ENCODE measurements at places on chromosomes 2 and 18.

- DNase-seq = no peak
These were observed 95.2 kb upstream of the BOD1L2 start for GRCh38 chr18:57051657-57052044.

DNA sequence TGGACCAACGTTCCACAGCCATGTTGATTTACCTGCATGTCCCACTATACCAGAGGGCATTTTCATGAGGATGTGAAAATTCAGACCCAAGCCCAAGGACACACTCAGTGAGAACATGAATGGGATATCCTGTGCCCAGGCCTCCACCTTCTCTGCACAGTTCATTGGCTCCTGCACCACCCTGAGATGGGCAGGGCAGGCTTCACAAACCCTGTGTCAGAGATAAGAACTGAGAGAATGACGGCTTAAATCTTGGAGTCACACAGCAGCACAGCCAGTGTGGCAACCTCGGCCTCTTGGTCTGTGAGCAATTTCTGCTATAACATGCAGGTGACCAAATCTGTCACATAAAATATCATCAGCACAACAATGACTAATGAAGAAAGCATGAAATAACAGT is 71.9 kb downstream of the UXS1 start:
- no peak for DNase-seq

DNA sequence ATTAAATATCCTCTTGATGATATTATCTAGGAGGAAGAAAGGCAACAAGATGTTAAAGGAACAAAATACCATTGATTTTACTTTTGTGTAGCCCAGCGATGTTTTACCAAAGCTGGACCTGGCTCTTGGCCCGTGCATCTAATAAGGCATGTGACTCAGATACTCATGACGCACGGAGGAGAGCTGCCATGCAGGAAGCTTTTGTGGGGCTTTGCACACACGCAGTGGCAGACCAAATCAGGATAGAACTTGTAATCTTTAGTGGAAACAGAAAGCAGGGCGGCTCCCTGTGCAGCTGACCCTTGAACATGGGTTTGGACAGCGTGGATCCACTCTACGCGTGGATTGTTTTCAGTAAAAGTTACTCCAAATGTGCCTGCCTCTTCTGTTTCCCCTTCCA is 190.0 kb downstream of the NAPG start:
- DNase-seq = peak; percentile 76

DNA sequence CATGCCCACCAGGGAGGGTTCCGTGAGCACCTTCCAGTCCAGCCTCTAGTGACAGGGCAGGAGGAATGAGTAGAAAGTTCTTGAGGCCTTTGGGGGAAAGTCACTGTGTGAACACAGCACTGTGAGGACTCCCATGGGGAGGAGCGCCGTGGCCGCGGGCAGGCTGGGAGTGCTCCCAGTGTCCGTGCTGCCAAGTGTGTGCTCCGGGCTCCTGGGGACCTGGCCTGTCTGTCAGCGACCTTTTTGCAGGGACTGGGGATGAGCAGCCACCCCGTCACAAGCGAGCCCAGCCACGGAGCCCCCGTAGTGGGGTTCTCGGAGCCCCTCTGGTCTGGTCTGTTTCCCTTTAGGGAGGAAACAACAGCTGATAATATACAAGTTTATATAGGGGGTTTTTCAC is 36.8 kb downstream of the PDIA6 start:
- DNase-seq = no peak

DNA sequence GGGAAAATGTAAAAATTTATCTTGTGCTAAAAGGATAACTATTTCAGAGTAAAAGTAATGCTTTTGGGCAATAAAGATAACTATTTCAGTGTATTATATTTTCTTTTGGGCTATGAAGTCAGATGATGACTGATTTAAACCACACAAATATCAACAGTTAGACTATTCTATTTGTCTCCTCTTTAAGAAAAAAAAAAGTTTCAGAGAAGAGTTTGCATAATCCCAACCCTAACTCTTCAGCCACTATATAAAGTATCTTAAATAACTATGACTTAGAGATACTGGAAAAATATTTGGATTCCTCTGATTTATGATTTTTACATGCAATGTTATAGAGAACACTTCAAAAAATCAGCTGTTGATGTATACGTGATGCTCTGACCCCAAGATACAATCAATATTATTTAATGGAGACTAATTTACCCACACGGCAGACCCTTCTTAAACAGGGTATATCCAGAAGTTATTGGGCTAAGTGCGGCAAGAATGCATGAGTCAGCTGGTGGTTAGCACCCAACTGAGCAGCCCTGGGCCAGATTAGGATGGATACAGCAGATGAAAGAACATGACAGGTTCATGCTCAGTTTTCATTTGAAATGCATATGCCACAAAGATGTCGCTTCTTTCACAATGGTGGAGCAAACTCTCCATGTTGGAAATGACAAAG is 279.0 kb downstream of the AFF3 start:
- DNase-seq = peak; percentile 77

DNA sequence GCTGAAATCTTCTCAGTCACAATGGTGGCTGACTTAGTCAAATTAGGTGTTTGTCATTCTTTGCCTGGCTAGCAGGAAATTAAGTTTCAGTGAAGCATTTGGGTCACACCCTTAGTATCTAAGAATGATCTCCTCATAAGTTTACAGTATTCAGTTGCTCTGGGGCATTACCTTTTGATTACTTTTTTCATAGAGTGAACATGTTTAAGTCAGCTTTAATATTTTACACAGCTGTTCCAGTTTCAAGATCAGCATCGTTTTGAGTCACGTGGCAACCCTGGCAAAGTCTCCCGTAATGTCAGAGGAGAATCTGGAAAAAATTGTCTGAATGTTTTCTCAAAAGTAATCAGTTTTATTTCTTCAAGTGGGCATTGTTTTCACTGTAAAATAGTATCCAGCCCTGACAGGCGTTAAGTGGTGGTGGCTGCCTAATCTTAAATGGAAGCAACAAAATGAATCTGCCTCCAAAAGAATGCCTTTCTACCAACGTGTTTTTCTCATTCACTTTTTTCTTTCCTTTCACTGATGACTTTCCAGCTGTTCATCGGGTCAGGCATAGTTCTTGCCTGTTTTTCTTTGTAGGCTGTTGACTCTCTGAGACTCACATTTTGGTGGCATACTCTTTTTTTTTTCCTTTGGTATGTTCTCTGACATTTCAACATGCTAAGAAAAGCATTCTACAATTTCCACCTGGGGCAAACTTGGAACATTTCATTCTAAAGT is 319.6 kb upstream of the TCF4 start:
- no peak for DNase-seq

GRCh38 chr2:144151405-144151804 is 368.5 kb downstream of the ZEB2 start:
- no peak for DNase-seq

DNA sequence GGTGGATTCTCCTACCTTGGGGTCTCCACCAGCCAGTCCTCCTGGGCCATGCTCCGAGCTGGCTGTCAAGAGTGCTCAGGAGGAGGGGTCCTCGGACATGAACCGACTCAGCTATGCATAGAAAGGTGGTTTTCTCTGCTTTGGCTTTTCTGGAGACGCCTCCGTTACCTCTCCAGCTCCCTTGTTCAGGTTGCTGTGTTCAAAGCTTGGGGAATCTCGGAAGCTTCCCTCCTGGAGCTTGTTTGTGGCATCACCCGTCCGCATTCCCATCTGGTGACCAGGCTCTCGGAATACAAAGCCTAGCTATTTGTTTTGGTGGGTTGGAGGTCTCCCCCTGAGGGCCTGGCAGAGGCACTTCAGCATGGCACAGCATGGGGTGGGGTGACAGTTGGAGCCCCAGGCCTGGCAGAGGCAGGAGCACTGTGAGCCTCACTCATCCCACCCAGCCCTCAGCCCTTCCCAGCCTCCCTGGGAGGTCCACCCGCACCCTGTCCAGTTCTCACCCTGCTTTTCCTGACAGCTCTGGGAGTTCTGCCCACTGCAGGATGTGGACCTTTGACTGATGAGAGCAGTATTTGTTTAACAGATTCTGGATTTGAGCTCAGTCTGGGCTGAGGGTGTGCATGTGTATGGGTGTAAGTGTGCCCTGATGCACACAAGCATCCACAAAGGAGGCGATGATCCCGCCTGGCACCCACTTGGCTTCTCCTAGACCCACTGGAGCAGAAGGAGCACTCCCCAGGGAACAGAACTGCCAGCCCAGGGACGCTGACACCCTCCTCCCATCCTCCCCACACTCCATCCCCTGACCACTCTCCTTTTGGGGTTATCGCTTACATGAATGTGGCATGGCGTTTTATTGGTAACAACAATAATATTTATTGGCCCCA is 107.3 kb upstream of the HS6ST1 start:
- DNase-seq = peak; percentile 30

DNA sequence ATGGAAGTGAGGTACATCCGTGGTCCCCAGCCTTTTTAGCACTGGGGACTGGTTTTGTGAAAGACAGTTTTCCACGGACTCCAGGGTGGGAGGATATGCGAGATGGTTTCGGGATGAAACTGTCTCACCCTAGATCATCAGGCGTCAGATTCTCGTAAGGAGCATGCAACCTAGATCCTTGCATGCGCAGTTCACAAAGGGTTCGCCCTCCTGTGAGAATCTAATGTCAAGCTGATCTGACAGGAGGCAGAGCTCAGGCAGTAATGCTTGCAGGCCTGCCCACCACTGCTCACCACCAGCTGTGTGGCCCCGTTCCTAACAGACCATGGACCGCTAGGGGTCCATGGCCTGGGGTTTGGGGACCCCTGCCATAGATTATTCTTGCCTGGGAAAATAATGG is 11.6 kb downstream of the B3GNT2 start:
- DNase-seq = no peak

- DNase-seq = no peak
These were observed 17.0 kb downstream of the BZW1 start for GRCh38 chr2:200828572-200829257.

GRCh38 chr2:146659976-146660375 is 1184.9 kb upstream of the ACVR2A start:
- DNase-seq = no peak

DNA sequence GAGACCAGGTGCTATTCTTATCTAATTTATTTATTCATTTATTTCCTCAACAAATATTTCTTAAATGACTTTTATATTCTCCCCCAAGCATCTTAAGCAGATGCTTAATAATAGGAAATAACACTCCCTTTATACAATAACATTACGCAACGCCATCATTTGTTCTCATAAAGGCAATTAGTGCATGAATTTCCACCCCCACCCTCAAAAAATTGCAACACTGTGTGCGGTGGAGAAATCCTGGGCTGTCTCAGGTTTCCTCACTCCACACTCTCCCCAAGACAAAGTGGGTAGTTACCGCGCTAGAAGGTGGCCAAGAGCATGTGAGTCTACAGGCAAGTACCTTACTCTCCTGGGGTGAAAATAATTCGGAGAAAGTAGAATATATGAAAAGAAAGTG is 37.0 kb upstream of the CTDP1 start:
- DNase-seq = no peak

DNA sequence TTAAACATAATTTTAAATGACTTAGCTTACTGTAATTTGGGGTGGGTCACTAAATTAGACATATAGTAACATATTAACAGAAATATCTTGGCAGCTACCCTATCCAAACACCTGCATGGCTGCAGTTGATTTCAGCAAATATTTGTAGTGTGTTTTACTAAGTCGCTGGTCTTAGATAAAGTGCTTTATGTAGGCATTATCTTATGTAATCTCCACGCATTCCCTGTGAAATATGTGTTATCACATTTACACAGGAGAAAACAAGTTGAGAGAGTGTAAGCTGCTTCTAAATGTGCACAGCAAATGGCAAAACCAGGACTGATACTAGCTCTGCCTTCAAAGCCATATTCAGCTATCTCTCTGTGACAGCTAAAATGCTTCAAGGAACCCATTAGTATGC is 72.0 kb downstream of the NYAP2 start:
- no peak for DNase-seq

DNA sequence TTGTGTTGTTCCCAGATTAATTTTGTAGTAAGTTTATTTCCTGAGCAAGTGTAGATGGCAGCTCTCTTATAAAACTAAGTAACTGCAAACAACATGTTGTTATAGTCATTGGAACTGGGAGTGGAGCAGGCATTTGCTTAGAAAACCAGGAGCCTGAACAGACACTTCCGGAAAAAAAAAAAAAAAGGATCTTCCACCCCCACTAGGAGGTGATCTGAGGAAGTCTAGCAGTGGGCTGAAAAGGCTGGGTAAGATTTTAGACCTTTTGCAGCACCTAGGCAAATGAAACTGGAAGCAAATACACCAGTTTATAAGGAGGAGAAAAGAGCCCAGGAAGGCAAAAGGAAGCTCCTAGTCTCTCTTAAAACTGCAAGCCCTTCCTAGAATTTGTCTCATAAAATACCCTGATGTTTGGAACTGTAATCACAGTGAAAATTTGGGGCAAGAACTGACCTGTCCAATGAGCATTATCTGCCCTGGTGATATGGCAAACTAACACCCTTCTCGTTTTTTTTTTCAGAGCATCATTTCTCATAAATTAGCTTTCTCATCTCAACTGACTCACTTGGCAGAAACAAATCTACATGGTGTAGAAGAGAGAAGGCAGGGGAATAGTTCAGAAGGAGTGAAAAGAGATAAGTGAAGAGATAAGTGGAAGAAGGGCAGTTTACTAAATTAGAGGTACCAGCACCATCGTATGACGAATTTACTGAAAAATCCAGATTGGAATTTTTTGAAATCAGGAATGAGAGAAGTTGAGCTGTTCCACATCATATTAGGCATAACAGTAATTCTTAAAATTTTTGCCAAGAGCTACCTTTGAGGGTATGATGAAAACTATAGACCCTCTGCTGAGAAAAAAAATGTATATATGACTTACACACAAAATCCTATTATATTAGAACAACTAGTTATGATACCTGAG is 4.2 kb upstream of the CCNYL1 start:
- no peak for DNase-seq

- DNase-seq = peak; percentile 28
These were observed 13.6 kb downstream of the TWSG1 start for GRCh38 chr18:9348079-9348671.

GRCh38 chr18:62446511-62446910 is 76.3 kb upstream of the ZCCHC2 start:
- no peak for DNase-seq

- peak; percentile 70 for DNase-seq
These were observed at the start of gene KYNU for GRCh38 chr2:142877216-142877838. Gene KYNU (plus strand): TSS chr2:142877664. CDS start chr2:142885368, 7,704 bp downstream.

DNA sequence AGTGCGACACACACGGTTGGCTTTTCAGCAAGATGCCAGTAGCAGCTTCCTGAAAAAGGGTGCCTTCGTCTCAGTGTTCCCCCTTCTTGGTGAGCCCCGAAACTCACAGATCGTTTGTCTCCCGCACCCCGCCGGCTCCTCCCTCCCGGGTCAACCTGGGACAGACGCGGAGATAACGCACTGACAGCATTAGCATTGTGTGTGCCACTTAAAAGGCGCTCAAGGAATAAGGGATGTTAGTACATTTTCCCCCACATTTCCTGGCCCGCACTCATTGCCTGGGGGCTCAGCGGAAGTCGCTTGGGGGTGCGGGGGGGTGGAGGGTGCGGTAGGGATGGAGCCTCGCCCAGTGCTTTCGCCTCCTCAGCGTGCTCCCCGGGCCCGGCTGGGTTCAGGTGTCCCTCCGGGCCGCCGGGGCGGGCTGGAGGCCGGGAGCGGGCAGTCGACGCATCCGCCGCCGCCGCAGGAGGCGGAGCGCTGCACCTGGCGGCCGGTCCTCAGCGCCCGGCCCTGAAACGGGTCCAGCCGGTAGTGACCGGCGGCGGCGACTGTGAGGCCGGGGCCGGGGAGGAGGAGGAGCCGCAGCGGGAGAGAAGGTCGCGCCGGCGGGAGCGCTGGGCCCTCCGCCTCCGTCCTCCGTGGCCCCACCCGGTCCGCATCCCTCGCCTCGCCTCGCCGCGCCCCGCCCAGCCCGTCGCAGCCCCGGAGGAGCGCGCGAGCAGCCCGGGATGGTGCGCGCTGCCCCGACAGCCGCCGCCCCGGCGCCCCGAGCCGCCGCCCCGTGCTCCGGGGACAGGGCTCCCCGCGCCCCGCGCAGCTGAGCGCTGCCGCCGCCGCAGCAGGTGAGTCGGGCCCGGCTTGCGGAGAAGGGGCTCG is at the start of gene MFSD6:
TSS of gene MFSD6 (plus strand) at position 694 of the 876 bp plus-strand sequence. CDS start 27,675 bp downstream, outside the sequence.
- DNase-seq = peak; percentile 17
